ENCODE measurements at places on chromosomes 1 and 21. TPM values are rescaled to one million over a fixed set of nuclear protein-coding genes. Genes with fewer than 3 reads are reported as not detected.

DNA sequence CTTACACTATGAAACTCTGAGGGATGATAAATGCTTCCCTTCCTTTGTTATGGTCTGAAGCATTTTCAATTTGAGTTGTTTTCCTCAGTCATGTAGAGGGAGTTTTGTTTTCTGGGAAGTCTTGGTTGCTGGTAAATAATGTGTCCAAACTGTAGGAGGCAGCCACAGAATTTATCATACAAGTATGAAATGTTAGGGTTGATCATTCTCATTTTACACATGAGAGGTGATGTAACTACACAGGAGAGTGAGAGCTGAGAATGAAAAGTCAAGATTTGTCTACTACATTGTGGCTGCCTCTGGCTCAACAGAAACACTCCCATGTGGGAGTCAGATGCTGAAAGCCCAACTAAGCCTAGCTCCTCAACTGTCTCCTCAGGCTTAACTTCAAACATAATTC lies 182.5 kb upstream of the SGIP1 start:
- DNase-seq, result no peak

GRCh38 chr1:231940701-231941100 lies 314.1 kb downstream of the DISC1 start:
- peak; percentile 54 for DNase-seq

DNA sequence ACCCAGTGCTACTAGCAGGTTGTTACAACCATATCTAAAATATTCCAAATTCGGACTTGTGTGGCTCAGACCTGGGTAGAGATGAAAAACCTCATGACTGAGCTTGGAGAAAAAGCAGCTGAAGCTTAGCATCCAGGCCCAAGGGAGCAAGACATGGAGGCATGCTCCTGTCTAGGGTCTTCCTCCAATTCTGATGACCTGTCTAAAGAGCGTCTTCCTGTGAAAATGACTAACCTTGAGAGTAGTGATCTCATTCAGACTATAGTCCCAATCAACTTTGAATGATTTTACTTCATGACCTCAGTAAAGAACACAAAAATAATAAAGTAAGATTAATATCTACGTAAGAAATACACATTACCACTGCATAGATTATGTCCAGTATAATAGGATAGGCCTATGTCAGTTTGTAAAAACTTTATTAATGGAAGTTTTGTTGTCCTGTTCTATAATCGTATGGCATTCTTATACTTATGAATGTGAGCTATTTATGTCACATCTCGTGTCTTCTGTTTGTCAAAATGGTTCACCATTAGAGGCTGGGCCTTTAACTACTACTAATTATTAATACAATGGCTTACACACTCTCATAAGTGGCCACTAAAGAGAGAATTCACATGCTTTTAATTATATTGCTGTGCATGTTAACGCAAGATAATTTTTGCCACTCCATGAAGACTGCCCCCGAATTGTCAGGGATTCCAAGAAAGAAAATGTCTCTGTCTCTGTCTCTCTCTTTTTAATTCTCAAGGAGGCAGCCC lies 201.3 kb downstream of the NCAM2 start:
- no peak for DNase-seq

DNA sequence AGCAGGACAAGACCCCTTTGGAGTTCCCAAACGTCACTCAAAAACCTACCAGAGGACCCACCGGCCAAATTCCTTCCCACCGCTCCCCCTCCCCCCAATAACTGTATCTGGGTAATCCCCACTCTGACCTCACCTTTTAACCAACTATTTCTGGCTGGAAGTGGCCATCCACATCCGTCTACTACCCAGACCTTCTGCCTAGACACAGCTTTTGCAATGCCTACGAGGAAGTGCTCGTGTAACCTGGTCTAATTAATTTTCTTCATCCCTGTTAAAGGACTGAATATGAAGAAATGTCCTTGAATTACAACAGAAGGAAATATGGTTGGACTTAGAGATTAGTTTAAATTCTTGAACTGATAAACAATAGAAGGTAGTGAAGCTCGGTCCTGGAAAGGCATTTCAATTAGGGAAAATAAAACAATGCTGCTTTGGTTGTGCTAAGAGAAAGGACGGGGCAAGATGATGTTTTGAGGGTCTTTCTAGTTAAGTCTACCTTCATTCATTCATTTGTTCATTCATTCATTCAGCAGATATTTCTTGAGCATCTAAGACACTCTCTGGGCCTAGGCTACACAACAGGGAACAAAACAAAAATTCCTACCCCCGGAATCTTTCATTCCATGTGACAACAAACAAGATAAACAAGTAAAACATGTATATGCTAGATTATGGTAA lies 18.8 kb downstream of the AVPR1B start:
- DNase-seq, result no peak

- DNase-seq, result peak; percentile 44
Measured at GRCh38 chr1:71080230-71080738, 551 bp downstream of the ZRANB2 start.

DNA sequence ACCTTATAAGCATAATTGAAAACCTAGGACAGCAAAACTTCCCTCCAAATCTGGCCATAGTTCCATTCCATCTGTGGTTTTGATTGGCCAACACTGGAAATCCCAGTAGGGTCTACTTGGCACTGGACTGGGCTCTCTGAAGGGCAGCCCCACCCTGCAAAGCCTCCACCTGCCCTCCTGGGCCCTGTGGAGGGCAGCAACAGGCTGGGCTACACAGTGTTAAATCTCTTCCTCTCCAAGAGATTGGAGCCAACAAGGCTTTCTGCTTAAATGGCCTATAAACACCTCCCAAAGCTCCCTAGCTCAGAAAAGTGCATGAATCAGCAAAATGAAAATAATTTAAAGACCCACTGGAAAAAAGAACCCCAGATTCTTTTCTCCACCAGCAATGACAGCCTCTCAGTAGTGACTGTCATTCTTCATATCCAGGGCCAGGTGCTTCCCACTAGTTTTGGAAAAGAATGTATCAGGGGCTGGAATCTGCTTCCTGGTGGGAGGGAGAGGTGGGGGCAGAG lies 58.5 kb downstream of the BEND5 start:
- no peak for DNase-seq

DNA sequence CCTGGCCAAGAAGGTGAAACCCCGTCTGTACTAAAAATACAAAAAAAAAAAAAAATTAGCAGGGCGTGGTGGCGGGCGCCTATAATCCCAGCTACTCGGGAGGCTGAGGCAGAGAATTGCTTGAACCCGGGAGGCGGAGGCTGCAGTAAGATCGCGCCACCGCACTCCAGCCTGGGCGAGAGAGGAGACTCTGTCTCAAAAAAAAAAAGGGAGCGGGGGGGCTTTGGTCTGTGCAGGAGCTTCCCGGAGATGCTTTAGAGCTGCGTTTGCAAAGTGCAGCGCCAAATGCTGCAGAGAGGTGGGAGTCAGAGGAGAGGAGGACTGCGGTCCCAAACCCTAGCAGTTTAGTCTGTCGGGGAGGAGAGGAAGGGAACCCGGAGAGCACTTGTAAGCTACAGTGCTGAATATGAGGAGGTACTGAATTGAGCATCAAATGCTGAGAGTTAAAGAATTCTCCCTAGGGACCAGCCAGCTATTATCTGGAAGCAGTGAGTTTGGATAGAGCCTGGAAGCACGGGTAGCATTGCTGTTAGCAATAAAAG lies 569 bp downstream of the FALEC start:
- DNase-seq, result peak; percentile 57

- no peak for DNase-seq
Measured at GRCh38 chr1:200257235-200257634, 152.6 kb downstream of the ZNF281 start.

GRCh38 chr1:236480758-236481436 lies 42.9 kb upstream of the LGALS8 start:
- DNase-seq, result no peak

- no peak for DNase-seq
Measured at GRCh38 chr1:42876009-42876408, 29.6 kb downstream of the ZNF691 start.

GRCh38 chr1:76293831-76294230 lies 219.3 kb downstream of the ST6GALNAC3 start:
- DNase-seq, result no peak

DNA sequence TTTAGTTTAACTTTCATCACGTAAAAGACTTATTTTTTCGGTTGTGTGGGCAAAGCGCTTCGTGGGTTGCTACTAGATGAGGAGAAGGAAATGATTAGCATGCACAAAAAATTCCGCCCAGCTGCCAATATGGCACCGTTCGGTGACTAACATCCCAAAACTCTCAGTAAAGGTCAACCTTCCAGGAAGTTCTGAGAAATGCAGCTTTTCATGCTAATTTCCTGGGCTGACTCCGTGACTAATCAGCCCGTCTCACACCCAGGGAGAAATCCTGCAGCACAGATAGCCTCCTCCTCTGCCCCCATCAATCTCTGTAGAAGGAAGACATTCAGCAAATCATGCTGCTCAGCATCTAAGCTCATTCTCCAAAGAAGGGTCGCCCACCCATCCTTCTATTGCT lies 34.1 kb downstream of the TMCO4 start:
- peak; percentile 98 for DNase-seq

GRCh38 chr1:84401156-84401555 lies 2.9 kb downstream of the DNASE2B start:
- peak; percentile 13 for DNase-seq

- peak; percentile 76 for DNase-seq
Measured at GRCh38 chr1:93629101-93630059, 52.3 kb downstream of the BCAR3 start.

GRCh38 chr1:192592517-192592916 lies 16.9 kb downstream of the RGS1 start:
- no peak for DNase-seq

DNA sequence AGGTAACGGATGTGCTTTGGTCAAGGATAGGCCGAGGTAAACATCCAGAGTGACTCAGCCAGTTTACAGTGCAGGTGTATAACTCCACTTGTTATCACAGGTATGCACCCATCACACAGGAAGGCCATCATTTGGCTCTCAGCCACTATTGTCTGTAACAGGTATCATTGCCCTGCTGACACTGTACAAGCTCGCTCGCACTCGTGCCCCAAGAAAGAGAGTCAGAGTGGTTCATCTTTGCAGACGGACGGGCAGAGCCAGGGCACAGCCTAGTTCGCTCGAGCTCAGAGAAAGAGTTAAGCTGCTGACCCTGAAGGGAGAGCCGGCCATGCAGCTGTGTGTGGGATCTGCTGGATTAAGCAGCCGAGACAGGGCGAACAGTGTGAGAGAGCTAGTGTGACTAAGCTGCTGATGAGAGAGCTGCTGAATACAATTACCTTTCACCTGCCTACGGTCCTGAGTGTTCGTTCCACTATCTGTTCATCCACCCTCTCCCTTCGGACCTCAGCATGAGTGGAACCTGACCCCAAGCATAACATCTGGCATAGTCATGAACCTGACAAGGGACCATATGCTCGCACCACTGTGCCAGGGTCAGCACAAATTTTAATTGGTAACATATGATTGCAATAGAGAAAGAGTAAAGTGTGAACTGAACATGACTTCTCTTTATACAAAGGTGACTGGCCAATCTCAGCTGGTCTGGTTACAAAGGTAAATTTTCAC lies 27.0 kb upstream of the LYPD8 start:
- no peak for DNase-seq

DNA sequence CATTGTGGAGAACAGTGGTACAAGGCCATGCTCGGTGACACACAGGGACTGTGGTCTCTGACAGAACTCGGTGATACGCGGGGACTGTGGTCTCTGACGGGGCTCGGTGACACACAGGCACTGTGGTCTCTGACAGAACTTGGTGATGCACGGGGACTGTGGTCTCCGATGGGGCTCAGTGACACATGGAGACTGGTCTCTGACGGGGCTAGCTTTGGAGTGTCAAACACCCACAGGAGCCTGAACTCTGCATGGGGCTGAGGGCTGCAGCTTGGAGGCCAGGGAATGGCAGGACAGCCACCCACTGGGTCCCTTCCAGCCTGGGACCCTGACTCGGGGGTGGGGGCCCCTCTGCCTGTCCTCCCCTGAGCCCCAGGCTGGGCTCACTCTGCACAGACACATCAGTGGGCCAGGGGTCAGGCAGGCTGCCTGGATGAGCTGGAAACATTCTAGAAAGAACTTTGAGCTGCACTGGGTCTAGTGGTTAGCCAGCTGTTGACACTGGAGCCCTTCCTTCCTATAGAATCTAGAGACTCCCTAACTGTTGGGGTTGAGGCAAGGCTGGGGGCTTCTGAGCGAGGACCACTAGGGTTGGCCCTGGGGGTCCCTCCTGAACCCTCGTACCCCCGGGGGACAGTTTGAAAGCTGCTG lies 49.8 kb downstream of the DISP3 start:
- no peak for DNase-seq

DNA sequence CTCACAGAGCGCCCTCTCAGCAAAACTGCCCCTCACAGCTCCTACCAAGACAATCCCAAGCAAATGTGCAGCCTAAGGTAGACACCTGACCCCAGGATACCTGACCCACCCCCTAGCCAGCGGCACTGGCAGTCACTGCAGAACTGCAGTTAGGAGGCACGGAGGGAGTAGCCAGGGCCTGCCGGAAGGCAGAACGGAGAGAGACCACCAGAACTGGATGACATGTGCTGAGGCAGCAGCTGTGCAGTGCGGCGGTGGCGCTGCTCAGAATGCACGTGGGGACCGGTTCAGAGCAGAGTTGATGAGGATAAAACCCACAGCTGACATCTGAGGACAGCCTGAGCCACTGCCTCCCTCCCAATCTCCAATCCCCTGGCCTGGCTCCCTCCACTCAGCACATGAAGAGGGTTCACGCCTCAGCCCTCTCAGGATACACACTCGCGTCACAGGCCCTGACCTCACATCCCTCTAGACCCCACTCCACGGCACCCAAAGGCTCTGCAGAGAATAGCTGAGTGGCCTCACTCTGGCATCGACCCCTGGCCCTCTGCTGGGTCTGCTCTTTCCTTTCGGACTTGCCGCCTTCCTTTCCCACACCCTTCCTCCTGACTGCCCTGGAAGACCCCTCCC lies 29.6 kb downstream of the UBE2G2 start:
- no peak for DNase-seq

DNA sequence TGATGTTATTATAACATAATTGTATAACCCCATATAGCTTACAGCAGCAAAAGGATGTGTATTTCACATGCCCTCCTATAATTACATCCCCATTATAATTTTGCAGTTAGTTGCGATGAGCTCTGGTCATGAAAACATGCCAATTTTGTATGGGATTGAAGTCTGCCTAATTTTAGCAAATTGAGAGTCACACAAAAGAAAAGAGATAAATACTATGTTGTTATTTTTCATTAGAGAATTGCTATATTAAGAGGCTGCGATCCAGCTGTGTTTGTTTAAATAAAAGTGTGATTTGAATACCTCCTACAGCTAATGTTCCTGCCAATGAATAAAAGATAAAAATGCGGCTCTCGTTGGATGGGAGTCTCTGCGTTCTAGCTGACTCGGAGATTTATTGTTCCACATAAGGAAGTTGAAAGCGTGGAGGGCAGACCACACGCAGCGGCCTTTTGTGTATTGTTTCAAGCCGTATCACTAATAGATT lies 461.0 kb upstream of the NFIA start:
- peak; percentile 82 for DNase-seq

THEM5 gene
- total RNA-seq, result not detected

TRIM62 gene
- 2.8 TPM for total RNA-seq

PCSK9 gene
- total RNA-seq, result 38.9 TPM

PTBP2 gene
- total RNA-seq, result 29.1 TPM

Data from A673 (cell line).